Stimulated activated CD4-positive, alpha-beta T cell treated with anti-CD3 and anti-CD28 coated beads, Interleukin-12 subunit alpha, Interleukin-12 subunit beta, amount 100 ng/mL, for 48 hours (primary cell): ENCODE measurements at places on chromosomes 4 and X.

DNA sequence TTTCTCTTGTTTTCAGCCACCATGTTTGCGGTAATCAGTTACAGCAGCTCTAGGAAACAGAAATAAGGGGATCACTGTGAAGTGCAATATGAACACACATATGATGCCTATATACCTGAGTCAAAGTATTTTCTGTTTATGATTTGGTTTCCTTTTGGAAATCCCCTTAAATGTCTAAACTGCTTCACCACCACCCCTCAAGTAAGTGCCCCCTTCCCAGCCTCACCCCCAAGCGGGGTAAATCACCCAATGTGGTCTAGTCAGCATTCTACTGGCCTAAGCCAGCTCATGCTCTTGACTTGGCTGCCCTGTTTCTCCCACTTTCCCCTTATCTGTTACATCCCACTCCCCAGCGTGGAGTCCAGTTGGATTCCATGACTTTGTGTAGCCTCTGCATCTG is 176.5 kb downstream of the QDPR start:
- DNase-seq = no peak

DNA sequence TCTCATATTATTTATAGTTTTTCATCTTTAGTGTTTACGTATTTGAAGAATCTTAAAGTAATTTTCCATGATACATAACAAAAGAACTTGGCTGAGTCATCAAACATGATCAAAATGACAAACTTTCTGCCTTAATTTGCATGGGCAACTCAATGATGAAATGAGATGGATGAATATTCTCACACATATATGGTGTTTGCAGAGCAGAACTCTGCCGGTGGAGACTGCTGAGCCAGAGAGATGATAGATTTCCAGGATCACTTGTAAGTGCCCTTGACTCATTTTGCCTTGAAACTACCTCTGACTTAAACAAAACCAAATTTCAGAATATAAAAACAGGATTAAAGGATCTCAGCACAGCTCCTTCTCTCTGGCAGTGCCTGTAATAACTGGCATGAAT is 38.2 kb downstream of the TRPC3 start:
- no peak for DNase-seq

- no peak for DNase-seq
Measured at GRCh38 chr4:112199041-112199440, 32.5 kb upstream of the AP1AR start.

DNA sequence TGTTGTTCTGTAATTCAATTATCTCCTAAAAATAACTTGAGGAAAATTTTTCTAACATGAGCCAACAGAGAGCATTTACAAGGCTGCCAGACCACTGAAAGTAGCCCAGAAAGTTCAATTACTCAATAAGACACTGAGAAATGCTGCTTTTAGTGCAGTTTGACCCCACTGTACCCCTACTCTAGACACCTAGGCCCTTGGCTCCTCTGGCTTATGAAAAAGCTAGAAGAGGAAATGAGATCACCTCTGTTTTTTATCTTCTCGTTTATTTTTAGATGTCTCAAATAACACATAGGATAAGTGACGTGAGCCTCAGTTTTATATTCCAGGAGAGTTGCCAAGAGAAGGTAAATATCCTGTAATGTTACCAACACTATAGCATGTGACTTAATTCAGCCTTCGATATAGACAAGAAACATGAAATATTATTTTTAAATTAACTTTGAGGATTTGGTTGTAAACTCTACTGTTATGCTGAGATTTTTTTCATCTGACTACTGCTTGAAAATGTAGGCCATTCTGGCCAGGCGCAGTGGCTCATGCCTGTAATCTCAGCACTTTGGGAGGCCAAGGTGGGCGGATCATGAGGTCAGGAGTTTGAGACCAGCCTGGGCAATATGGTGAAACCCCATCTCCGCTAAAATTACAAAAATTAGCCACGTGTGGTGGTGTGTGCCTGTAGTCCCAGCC is 24.4 kb downstream of the TNIP3 start:
- DNase-seq = no peak

GRCh38 chr4:8940792-8941491 is 69.3 kb upstream of the HMX1 start:
- no peak for DNase-seq

GRCh38 chrX:107845625-107846024 is 20.0 kb downstream of the MID2 start:
- peak; percentile 17 for DNase-seq

GRCh38 chr4:61277785-61278760 is 77.9 kb downstream of the ADGRL3 start:
- DNase-seq = no peak

DNA sequence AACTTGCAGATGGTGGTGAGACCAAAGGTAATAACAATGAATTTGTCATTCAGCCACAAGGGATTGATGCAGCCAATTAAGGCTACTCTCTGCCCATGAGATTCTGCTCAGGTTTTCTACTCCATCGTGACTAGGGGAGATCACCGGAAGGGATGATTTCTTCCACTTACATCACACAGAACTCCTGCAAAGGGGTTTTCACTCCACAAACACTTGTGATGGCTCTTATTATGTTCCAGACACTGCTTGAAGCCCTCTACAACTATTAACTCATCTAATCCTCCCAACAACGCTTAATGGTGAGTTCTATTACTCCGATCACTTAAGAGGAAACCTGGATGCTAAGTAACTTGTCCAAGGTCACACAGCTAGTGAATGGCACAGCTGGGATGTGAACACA is 55.9 kb downstream of the MTNR1A start:
- DNase-seq = no peak

GRCh38 chr4:8761167-8761823 is 110.3 kb downstream of the HMX1 start:
- DNase-seq = no peak

- no peak for DNase-seq
Measured at GRCh38 chrX:46599051-46599560, 25.5 kb downstream of the CHST7 start.

DNA sequence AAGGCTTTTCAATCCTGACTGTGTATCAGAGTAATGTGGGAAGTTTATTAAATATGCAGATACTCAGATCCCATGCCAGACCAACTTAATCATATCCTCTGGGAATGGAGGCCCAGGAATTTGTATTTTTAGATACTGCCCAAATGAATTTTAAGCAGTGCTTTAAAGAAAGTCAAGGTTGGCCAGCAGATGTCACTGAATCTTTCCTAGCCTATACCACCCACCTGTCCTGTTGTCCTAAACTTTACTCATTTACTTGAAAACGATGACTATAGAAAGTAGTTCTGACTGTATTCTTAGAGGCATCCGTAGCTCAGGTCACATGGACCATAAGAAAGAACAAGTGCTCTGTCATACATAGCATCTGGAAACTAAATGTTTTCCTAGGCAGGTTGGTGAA is 79.9 kb downstream of the AMOT start:
- DNase-seq = no peak

- DNase-seq = no peak
Measured at GRCh38 chr4:73086095-73086868, 16.8 kb upstream of the COX18 start.

- no peak for DNase-seq
Measured at GRCh38 chrX:149462849-149463248, 42.3 kb downstream of the IDS start.

DNA sequence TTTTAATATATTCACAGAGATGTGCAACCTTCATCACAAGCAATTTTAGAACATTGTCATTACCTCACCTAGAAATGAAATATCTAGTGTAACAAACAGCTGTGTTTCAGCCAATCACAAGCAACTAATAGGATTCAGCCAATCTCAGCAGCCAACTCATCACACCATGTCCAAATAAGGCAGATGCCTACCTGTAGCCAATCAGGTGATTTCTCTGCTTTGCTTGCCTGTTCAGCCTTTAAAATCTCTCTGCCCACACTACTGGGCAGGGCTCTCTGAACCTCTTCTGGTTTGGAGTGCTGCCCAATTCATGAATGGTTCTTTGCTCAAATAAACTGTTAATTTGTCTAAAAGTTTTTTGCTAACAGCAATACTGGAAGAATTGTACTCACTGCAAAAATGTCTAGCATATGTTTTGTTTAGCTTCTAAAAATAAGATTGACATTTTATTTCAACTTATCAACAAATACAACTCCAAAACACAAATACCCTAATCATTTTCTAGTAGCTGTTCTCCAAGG is 52.4 kb upstream of the IGFBP7 start:
- DNase-seq = no peak

DNA sequence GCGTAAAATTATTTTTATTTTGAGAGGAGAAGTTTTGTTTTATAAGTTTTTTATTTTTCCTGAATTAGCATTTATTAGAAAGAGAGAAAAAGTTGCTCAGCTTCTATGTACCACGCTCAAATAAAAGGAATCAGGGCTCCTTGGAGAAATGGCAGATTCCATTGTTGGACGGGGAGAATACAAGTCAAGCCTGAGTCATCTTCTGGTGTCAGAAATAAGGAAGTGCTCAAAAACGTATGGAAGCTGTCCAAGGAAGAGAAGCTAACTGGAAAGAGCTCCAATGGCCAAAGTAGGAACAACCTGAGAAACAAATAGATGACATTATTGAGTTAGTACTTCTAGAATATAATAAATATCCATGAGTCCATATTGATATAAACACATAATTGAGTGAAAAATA is 89.3 kb upstream of the NEIL3 start:
- no peak for DNase-seq

DNA sequence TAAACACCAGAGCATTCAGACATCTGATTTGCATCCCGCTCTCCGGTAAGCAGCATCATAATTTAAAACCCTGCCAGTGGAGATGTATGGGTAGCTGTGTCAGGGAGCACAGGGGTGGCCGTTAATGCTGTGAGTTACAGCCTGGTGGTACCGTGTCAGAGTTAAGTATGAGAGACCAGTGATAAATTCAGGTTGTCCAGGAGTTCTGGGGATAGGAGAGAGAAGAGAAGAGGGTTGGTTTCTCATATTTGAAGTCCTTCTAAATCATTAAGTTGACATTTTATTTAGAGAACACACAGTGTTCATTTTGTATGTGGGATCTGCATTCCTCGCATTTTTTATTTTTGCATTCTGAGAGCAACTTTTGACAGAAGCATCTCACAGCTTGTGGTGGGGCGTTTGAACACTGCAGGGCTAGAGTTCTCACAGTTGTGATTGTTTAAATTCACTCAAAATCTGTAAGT is 157.6 kb downstream of the DCLK2 start:
- DNase-seq = no peak

DNA sequence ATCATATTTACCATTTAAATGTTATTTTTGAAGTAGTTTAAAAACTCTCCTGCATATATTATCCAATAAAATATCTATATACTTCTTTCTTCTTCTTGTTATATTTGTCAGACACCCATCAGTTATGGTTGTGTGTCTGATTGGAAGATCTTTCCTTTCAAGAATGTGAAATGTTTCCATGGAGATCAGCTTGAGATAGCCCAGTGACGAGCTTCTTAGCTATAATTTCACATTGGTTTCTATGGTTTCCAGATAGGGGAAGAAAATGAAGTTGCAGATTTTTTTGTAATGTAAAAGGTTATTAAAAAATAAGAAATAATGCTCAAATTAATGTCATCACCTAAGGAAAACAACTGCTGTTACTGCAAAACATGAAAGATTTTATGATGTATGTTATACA is 189.0 kb downstream of the COX7B2 start:
- no peak for DNase-seq

GRCh38 chr4:182700362-182701160 is 216.6 kb downstream of the DCTD start:
- DNase-seq = no peak

DNA sequence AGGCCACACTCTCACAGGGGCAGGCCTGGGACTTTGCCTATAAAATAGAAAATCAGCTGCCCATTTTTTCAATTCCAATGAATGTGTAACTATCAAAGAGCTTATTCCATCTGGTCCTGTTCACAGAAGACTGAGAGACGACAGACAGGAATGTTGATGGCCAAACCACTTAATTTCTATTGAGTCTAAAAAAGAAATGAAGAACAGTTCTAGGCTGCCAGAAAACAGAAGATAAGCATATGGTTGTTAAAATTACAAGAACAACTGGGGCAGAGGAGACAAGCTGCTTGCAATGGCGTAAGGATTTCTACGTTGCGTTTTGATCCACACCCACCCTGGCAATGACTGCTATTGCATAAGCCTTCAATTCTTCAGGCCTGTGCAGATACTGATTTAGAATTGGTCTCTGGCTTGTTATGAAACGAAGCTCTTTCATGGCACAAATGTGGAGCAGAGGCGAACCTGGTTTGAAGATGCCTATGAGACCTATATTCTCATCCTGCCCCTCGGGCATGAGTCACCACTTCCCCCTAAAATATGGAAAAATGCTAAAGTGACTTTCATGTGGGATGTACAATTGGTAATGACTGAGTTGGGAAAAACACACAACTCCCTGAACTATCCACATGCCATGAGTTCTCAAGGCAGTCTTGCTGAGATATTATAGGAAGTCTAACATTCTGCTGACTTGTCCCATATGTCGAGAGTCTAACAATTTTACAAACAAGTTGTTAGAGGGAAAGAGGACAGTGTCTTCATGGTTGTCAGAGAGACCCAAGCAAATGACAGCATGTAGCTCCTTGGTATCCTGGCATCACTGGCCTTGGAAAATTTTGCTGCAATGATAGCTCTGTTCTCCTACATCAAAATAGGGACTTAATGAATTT is 37.9 kb upstream of the SORBS2 start:
- DNase-seq = no peak

DNA sequence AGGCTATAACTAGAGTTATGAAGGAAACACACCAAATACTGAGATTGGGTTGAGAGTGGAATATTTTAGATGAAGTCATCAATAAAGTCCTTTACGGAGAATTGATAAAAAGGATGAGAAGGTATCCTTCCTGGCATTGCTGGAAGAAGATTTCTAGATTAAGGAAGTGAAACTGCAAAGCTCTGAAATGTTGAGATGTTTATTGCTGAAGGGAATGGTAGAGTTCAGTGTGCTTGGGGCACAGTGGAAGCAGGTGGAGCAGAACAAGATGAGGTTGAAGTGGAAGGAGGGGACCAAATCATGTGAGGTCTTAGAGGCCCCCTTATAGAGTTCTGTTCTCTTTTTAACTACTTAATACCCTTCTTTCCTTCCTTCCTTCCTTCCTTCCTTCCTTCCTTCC is 848.5 kb downstream of the RAB28 start:
- no peak for DNase-seq

DNA sequence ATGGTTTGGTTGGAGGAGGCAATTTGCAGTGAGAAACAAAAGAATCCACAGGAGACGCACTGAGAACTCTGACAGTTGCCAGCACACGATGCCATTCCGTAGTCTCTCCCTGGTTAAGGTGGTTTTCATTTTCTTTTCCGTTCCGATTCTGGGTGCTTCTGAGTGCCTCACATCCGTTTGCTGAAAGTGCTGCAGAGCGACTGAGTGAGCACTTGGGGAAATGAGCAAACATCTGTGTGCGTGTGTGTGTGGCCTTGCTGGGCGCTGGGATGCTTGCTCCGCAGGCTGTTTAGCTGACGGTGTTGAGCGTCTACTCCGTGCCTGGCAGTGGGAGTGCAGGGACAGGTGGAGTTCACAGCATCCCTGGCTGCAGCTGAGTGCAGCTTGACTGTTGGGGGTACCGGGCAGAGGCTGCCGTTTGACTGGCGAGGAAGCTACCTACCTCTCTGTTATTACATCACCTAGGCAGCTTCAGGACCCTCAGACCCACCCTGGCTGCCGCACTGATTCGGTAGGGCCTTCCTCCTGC is 49.3 kb downstream of the SORCS2 start:
- no peak for DNase-seq

- no peak for DNase-seq
Measured at GRCh38 chr4:102503301-102503746, 2.2 kb downstream of the NFKB1 start.
